ENCODE measurements at places on chromosomes 2 and 18.

DNA sequence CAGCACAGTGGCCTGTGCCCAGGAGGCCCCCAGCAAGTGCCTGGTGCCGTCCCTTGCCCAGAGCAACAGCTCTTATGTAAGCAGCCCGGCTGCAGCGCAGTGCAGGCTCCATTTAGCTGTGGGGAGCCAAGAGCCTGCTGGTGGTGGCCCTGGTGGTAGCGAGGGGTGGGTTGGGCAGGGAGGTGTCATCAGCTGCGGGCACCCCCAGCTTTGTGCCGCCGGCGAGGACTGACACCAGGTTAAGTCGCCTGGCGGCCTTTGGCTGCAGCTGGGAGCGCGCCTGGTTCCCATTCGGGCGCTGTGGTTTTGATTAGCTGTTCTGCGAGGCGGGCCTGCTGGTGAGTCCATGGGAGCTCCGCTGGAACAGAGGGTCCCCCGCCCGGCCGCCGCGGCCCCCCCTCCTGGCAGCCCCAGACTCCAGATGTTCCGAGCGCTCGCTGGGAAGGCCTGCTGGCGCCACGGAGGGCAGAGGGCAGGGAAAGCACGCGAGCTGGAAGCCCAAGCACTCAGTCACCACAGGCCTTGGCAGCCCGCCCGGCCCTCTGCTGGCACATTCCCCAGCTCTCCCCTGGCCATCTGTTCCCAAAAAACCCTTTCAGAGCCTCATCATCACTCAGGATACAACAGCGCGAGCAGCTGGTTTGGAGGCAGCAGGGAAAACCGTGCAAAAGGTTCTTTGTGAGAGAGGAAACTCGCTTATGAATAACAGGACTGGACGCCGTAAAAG is 18.4 kb downstream of the ATOH8 start:
- DNase-seq, result peak; percentile 25

DNA sequence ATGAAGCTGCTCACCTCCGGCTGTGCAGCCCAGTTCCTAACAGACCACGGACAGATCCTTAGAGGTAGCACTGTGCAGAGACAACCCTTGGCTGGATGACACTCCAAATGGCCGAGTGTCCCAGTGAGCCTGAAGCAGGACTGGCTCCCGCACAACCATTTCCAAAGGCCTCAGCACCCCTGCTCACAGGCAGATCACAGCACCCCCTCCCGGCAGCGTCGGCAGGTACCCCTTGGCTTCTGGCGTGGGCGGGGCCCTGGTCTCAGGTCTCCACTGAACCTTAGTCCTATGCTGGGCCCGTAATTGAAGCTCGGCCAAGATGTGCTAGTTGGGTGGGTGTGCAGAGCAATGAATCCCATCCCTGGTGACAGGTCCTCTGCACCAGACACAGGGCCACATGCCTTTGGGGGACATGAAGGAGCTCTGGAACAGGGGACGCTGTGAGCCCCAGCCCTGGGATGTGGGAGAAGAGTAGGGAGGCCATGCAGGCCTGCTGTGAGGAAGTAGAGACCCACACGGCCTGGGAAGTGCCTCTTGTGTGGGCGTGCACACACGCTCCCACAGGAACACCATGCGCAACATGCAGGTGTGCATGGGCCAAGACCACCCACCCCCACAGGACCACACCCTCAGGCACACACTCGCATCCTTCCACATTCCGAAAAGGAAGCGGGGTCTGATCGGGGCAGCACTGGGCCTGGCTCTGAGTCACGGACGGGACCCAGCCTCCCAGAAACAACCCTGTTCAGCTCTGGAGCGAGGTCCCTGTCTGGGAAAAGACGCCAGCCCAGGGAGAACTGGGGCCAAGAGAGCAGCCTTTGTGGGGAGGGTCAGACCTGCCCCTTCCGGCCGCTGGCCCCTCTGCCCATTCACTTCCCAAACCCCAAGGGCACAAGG is 2.8 kb downstream of the DUSP2 start:
- DNase-seq, result no peak

- no peak for DNase-seq
Measured at GRCh38 chr2:231392431-231393148, 2.9 kb upstream of the B3GNT7 start.

- DNase-seq, result no peak
Measured at GRCh38 chr18:75489493-75490190, 62.1 kb upstream of the SMIM21 start.

DNA sequence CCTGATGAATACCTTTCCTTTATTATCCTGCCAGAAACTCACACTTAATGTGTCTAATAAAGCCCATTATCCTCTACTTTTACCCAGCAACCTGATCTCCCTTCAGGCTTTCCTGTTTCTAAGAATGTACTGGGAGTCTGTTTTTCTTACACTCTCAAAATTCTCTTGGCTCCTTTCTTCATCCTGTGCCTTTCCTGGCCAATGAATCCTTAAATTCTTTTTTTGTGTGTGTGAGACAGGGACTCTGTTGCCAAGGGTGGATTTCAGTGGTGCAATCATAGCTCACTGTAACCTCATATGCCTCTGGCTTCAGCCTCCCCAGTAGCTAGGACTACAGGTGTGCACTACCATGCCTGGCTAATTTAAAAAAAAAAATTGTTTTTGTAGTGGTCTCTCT is 72.7 kb downstream of the MAP2 start:
- no peak for DNase-seq

GRCh38 chr2:74979844-74980243 is 21.4 kb downstream of the POLE4 start:
- DNase-seq, result peak; percentile 68

DNA sequence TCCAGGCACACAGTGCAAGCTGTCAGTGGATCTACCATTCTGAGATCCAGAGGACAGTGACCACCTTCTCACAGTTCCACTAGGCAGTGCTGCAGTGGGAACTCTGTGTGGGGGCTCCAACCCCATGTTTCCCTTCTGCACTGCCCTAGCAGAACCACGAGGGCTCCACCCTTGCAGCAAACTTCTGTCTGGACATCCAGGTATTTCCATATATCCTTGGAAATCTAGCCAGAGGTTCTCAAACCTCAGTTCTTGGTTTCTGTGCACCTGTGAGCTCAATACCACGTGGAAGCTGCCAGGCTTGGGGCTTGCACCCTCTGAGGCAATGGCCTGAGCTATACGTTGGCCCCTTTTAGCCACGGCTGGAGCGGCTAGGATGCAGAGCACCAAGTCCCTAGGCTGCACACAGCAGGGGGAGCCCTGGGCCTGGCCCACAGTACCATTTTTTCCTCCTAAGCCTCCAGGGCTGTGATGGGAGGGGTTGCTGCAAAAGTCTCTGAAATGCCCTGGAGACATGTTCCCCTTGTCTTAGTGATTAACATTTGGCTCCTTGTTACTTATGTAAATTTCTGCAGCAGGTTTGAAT is 77.5 kb downstream of the MAP4K3 start:
- no peak for DNase-seq

- DNase-seq, result no peak
Measured at GRCh38 chr2:199446996-199447576, 10.7 kb downstream of the SATB2 start.

DNA sequence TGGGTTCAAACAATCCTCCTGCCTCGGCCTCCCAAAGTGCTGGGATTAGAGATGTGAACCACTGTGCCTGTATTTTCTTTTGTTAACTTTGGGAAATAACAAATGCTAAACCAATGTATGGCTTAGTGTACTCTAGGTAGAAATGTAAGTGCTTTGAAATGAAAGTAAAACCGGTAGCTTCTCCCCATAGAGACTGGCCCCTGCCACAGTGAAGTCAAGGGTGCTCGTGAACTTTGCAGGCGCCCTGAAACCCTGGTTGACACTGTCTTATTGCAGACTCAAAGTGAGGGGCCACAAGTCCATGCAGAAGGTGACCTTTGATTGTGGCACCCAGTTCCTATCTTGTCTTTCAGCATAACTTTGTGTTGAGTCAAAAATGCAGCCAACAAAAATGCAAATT is 24.2 kb upstream of the MTCL1 start:
- no peak for DNase-seq

DNA sequence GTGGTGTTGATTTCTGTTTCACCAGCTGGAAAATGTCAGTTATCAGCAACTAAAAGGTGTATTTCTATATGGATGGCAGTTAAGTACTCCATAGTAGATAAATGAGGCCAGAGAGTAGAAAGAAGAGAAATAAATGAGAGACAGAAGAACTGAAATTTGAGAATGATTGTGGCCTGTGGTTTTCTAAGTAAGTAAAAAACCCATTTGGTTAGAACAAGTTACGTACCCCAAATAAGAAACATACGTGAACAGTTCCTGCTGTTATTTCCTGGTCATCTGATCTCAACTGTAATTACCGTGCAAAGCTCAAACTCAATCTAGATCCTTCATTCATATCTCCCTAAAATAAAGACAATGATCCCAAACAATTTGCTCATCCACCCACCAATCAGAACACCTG is 181.3 kb downstream of the PID1 start:
- DNase-seq, result no peak

GRCh38 chr2:23381084-23381483 is 3.9 kb upstream of the KLHL29 start:
- DNase-seq, result peak; percentile 74
